ENCODE measurements at places on chromosomes 1 and 21. TPM values are rescaled to one million over a fixed set of nuclear protein-coding genes. Genes with fewer than 3 reads are reported as not detected.
A peak's percentile ranks its signal among the peaks of the same experiment; 100 is the strongest.

DNA sequence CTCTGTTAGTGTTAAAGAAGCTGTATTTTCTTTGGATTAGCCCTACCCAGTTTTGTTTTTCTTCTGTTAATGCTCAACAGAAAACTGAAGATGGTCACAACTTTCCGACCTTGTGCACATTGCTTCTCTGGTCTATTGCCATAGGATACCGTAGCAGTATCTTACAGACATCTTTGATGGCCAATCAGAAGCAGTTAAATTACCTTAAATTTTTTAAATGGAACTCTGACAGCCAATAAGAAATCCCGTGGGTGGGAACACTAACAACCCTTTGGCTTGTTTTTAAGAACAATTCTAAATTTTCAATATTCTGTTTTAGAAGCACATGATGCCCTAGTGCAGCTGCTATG is 17.2 kb downstream of the NFYC start:
- peaks cover 7% of the 10 kb centered on the region for H3K36me3 ChIP-seq
- peak overlapping the region; percentile 80 for H3K27ac ChIP-seq
- no peak for DNase-seq

GRCh38 chr1:177847843-177848242 is 122.0 kb downstream of the SEC16B start:
- H3K27me3 ChIP-seq = peaks cover 2% of the 10 kb centered on the region
- no peaks in the 10 kb centered on the region for H3K36me3 ChIP-seq
- no peak overlapping the region for H3K27ac ChIP-seq

GRCh38 chr21:34335316-34335715 is 28.5 kb upstream of the KCNE2 start:
- no peaks in the 10 kb centered on the region for H3K36me3 ChIP-seq
- H3K27me3 ChIP-seq = no peaks in the 10 kb centered on the region
- DNase-seq = no peak
- H3K27ac ChIP-seq = no peak overlapping the region
- peaks cover 29% of the 10 kb centered on the region for H3K4me1 ChIP-seq

The GBP5 gene
- total RNA-seq = under 0.01 TPM

DNA sequence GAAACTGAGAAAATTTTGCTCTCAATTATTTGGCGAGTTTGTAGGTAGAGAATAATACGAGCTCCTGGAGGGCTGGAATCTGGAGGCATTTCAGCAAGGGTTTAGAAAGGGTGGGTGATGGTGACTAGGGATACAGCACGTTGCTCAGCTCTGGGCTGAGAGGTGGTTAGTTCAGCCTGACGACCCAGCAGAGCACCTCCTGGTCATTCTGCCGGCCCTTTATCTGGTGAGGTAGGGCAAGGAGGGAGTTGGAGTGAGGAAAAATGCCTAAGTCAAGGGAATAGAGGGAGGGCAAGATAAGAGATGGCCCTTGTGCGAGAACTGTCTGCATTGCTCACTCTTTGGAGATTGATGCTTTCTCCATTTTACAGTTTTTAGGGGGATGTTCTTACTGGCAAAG is 19.1 kb downstream of the GALNT2 start:
- no peak for DNase-seq
- H3K36me3 ChIP-seq = peaks cover 9% of the 10 kb centered on the region
- peak overlapping the region; percentile 99 for H3K27ac ChIP-seq

- no peak overlapping the region for H3K4me3 ChIP-seq
- no peak overlapping the region for H3K27ac ChIP-seq
- H3K27me3 ChIP-seq = no peaks in the 10 kb centered on the region
- H3K36me3 ChIP-seq = no peaks in the 10 kb centered on the region
Observed at GRCh38 chr1:8450312-8450711, 132.4 kb downstream of the SLC45A1 start.

GRCh38 chr1:221689138-221689537 is 52.8 kb downstream of the DUSP10 start:
- no peak for DNase-seq
- H3K27ac ChIP-seq = no peak overlapping the region
- H3K27me3 ChIP-seq = no peaks in the 10 kb centered on the region
- H3K4me1 ChIP-seq = peaks cover 4% of the 10 kb centered on the region

The CRYAA gene
- not detected for total RNA-seq

The OR2T34 gene
- total RNA-seq = not detected

The PSRC1 gene
- 5.4 TPM for total RNA-seq

GRCh38 chr1:72006092-72006491 is 276.2 kb downstream of the NEGR1 start:
- peaks cover 7% of the 10 kb centered on the region for H3K4me1 ChIP-seq
- H3K27ac ChIP-seq = no peak overlapping the region
- no peaks in the 10 kb centered on the region for H3K36me3 ChIP-seq
- no peak for DNase-seq

DNA sequence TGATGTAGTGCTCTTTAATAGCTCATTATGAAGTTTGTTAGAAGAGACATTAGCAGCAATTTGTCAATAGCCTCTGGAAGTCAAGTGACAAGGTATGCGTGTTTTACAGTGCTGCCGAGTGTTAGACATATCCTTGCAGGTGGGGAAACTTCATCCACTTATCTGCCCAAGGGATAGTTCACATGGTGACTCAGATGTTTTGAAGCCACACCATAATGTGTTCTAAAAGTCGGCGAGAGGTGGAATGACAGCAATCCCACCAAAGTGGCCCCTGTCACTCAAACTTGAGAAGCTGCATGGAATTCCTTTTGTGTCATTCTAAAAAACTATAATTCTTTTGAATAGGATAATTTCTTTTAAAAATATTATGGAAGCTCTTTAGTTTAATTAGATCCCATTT is 98.1 kb downstream of the RUNX1 start:
- no peaks in the 10 kb centered on the region for H3K27me3 ChIP-seq
- H3K27ac ChIP-seq = no peak overlapping the region
- H3K4me3 ChIP-seq = no peak overlapping the region
- H3K4me1 ChIP-seq = no peaks in the 10 kb centered on the region

DNA sequence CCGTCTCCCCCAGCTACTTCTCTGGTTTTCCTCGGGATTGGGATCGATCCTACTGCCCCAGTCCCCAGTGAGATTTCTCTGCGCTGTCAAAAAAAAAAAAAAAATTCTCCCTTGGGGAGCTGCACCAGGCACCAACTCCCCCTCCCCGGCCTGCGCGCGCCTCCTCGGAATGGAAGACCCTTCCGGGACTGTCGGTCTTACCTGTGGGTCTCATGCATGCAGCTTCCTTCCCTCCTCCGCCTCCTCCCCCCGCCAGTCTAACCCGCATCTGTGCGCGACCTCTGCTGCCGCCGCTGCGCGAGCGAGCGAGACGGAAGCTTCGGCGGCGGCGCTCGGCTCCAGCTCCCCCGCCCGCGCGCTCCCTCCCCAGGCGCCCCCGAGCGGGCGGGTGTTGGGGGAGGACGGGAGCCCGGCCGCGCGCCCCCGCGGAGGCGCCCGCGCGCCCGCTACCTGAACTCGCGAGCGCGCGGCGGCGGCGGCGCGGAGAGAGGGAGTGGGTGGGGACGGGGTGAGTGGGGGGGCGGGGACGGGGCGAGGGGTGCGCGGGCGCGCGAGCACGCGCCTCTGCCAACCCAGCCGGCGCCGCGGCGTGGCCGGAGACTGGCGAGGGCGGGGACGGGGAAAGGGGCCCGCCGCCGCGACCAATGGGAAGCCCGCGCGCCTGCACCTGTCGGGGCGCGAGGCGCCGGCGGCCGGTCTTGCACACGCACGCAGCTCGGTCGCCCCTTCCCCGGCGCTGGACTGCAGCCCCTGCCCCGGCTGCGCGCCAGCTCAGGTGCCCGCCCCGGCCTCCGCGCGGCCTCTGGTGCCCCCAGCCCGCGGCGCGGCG is at the start of gene SUSD4:
SUSD4 (minus strand) TSS at position 321 of the 829 bp plus-strand sequence. CDS start 751 bp downstream, outside the sequence.
- H3K36me3 ChIP-seq = no peaks in the 10 kb centered on the region
- H3K27ac ChIP-seq = no peak within 1 kb of the TSS
- H3K4me3 ChIP-seq = peak within 1 kb of the TSS; percentile 46

The NHLH2 gene
- not detected for total RNA-seq

GRCh38 chr21:25518491-25518911 is 88.8 kb downstream of the MRPL39 start:
- no peak overlapping the region for H3K27ac ChIP-seq
- H3K36me3 ChIP-seq = no peaks in the 10 kb centered on the region
- H3K4me1 ChIP-seq = no peaks in the 10 kb centered on the region

The ACTN2 gene
- total RNA-seq = not detected

The FCRL4 gene
- total RNA-seq = not detected

The ETNK2 gene
- total RNA-seq = 0.72 TPM

The LCK gene
- 0.29 TPM for total RNA-seq

The MSH4 gene
- under 0.01 TPM for total RNA-seq

DNA sequence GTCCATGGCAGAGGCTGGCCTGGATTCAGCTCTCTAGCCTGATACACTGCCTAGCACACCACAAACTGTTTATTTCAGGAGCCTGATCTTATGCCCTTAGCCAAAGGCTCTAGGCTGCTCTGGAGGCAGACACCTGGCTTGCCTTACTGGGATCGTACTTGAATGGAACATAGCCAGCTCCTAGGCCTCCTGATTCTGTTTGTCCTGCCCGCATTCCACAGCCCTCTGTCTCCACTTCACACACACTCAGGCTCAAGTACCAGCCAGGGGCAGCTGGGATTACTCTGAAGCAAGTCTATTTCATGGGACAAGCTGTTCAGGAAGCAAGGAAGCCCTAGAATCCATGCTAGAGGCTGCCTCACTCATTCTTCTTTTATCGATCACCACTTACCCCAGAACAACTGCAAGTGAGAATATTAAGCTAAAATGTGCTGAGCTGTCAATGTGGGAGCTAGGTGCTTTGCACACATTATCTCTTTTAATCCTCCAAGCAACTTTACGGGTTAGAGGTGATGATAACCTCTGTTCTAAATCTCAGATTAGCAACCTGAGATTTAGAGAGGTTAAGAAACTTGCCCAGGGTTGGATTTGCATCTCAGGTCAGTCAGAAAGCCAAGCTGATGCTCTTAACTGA is 31.1 kb upstream of the CYP4B1 start:
- no peaks in the 10 kb centered on the region for H3K27me3 ChIP-seq
- H3K36me3 ChIP-seq = no peaks in the 10 kb centered on the region
- no peaks in the 10 kb centered on the region for H3K4me1 ChIP-seq
- DNase-seq = no peak

- peaks cover 4% of the 10 kb centered on the region for H3K4me1 ChIP-seq
- no peak overlapping the region for H3K27ac ChIP-seq
- DNase-seq = no peak
- peaks cover 5% of the 10 kb centered on the region for H3K27me3 ChIP-seq
- H3K4me3 ChIP-seq = no peak overlapping the region
Observed at GRCh38 chr21:43303275-43304178, 123.4 kb downstream of the SIK1 start.

- DNase-seq = peak; percentile 65
- H3K27ac ChIP-seq = no peak overlapping the region
- no peaks in the 10 kb centered on the region for H3K27me3 ChIP-seq
- peaks cover 54% of the 10 kb centered on the region for H3K36me3 ChIP-seq
- H3K4me1 ChIP-seq = peaks cover 31% of the 10 kb centered on the region
Observed at GRCh38 chr1:43363283-43363934, 4.4 kb downstream of the ELOVL1 start.

The CLCA2 gene
- total RNA-seq = 5.3 TPM

DNA sequence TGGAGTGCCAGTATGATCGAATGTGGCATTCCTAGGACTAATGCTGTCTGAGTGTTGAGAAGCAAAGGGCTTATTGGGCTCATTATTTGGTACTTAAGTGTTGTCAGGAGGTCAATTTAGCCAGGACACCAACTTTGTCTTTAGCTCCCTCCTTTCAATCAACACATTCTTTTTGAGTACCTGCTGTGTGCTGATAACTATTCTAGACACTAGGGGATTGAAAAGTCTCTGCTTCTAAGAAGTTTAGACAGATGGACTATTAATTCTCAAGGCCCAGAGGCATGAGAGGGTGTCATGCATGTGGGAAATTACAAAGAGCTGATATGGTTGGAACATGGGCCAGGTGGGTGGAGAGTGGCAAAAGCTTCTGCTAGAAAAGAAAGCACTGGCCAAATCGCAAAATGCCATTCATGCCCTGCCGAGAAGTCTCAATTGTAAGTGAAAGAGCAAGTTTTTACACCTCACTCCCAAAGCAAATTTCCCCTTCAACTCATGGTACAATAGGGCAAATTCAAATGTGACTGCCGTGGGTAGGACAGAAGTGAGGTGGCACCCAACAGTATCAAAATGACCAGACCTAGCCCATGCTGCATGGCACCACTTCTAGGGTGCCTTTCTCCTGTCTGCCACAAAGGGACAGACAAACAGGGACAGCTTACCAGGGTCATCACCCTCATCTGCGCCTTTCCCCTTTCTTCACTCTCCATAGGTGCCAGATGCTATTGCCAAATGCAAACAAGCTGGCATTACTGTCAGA is 53.6 kb upstream of the LAX1 start:
- H3K4me3 ChIP-seq = no peak overlapping the region
- H3K4me1 ChIP-seq = peaks cover 2% of the 10 kb centered on the region
- peaks cover 89% of the 10 kb centered on the region for H3K36me3 ChIP-seq
- H3K27me3 ChIP-seq = no peaks in the 10 kb centered on the region
- no peak overlapping the region for H3K27ac ChIP-seq
- DNase-seq = no peak

- H3K27ac ChIP-seq = peak overlapping the region; percentile 56
- peak overlapping the region; percentile 79 for H3K4me3 ChIP-seq
- peaks cover 17% of the 10 kb centered on the region for H3K4me1 ChIP-seq
- peaks cover 4% of the 10 kb centered on the region for H3K36me3 ChIP-seq
- H3K27me3 ChIP-seq = no peaks in the 10 kb centered on the region
- peak; percentile 90 for DNase-seq
Observed at GRCh38 chr21:25561668-25562641, 45.3 kb downstream of the MRPL39 start.

DNA sequence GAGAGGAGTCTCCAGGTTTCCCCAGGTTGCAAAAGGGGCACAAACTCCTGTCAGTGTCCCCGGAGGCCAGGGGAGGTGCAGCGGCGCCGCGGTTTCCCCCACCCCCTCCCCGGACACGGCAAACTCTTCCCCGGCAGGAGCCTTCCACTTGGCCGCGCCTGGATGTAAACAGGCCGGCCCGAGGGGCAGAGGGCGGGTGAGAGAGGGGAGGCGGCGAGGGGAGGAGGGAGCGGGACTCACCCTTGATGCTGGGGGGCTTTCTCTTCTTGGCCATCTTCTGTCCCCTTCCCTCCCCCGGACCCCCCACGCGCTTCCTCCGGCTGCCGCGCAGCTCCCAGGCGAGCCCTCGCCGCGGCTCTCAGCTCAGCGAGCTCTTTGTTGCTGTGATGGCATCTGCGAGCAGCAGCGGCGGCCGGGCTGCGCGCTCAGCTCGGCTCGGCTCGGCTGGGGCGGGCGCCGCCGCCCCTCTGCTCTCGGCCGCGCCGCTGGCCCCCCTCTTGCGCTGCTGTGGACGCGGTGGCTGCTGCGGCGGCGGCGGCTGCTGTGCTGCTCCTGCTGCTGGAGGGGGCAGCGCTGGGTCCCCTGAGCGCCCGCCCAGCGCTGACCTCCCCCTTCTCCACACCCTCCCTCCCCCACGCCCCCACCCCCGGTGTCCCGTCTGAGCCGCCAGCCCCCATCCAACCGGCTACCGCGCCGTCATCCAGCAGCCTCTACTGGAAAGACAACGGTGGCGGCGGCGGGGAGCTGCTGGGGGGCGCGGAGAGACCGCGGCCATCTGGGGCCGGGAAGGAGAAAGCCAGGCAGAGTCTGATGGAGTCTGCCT is 4.9 kb upstream of the SLC44A5 start:
- DNase-seq = peak; percentile 91
- H3K27ac ChIP-seq = no peak overlapping the region
- H3K36me3 ChIP-seq = no peaks in the 10 kb centered on the region
- H3K4me1 ChIP-seq = no peaks in the 10 kb centered on the region

- DNase-seq = peak; percentile 5
- H3K4me1 ChIP-seq = peaks cover 51% of the 10 kb centered on the region
- no peaks in the 10 kb centered on the region for H3K36me3 ChIP-seq
- H3K4me3 ChIP-seq = no peak overlapping the region
Observed at GRCh38 chr1:240098534-240098933, 6.9 kb downstream of the FMN2 start.

GRCh38 chr1:79974659-79975058 is 968.1 kb upstream of the ADGRL4 start:
- no peak for DNase-seq
- no peak overlapping the region for H3K4me3 ChIP-seq
- no peaks in the 10 kb centered on the region for H3K4me1 ChIP-seq
- H3K27me3 ChIP-seq = no peaks in the 10 kb centered on the region
- H3K27ac ChIP-seq = no peak overlapping the region
- no peaks in the 10 kb centered on the region for H3K36me3 ChIP-seq
